Stimulated activated CD4-positive, alpha-beta T cell treated with anti-CD3 and anti-CD28 coated beads, Interleukin-4, amount 100 ng/mL, for 1 hour (primary cell): ENCODE measurements at places on chromosomes 6 and 20.

- no peak for DNase-seq
Measured at GRCh38 chr6:25403150-25403549, 124.0 kb downstream of the CARMIL1 start.

- DNase-seq: no peak
Measured at GRCh38 chr6:13474787-13475186, 12.6 kb downstream of the GFOD1 start.

DNA sequence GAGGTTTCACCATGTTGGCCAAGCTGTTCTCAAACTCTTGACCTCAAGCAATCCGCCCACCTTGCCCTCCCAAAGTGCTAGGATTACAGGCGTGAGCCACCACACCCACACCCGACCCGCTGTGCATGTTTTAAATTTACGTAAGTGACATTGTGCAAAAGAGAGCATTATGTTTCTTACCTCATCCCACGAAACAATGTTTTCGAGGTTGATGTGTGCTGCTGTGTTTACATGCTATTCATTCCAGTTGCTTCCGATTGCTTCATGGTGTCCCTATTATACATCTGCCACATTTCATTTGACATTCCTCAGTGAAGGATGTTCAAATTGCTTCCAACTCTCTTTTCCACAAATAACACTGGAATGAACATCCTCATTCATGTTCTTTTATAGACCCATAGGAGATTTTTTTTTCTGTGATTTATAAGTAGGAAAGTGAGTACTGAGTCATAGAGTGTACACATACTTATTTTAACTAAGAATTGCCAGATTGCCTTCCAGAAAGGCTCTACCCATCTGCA is 403.9 kb upstream of the JARID2 start:
- DNase-seq: no peak

GRCh38 chr6:116323863-116324262 is 44.1 kb upstream of the TSPYL1 start:
- no peak for DNase-seq

DNA sequence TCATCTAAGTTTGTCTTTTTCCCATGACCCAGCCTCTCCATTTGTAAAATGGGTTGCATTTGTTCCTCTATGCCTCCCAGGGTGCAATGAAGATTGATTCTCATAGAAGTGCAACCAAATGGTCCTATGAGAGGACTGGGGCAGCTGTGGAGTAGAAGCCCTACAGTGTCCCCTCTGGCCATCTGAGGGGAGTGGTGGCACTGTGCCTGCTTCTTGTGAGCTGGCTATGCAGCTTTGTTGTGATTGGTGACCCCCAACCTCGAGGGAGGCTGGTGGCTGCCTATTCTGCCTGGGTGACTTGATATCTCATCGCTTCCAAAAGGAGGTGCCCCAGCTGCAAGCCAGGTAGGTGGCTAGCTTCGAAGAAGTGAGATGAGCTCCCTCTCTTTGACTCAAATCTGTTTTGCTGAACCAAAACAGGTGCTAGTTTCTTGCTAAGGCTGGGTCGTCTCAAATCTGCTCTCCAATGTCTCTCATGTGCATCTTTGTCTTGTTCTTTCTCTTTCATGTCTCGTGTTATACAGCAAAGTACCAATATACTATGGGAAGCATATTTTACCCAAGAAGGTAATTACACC is 33.9 kb downstream of the TXLNB start:
- no peak for DNase-seq

DNA sequence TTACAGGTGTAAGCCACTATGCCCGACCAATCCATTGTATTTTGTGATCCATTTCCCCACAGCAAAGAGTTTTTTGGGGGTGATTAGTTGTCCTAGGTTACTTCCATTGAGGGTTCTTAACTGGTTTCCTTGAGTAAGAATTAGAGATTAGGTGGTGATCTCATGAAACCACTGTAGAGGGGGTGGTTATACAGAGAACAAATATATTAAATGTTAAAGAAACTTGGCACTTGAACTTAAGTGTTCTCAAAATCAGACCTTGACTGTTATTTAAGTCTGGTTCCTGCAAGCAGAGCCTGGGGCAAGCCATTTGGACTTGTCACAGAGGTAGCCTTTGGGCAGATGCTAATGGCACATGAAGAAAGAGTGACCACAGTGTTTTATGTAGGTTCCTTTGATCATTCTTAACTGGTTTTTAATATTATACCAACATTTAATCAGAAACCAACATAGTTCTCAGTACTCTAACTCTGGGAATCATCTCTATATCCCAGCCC is 288.5 kb downstream of the SOX4 start:
- no peak for DNase-seq

GRCh38 chr6:85192186-85192585 is 257.7 kb upstream of the NT5E start:
- no peak for DNase-seq

- no peak for DNase-seq
Measured at GRCh38 chr20:62539198-62540045, 63.6 kb upstream of the GATA5 start.
